Stimulated activated CD4-positive, alpha-beta T cell treated with anti-CD3 and anti-CD28 coated beads, Interleukin-15, amount 100 ng/mL, for 1 hour (primary cell): ENCODE measurements at places on chromosomes 16 and 17.

DNA sequence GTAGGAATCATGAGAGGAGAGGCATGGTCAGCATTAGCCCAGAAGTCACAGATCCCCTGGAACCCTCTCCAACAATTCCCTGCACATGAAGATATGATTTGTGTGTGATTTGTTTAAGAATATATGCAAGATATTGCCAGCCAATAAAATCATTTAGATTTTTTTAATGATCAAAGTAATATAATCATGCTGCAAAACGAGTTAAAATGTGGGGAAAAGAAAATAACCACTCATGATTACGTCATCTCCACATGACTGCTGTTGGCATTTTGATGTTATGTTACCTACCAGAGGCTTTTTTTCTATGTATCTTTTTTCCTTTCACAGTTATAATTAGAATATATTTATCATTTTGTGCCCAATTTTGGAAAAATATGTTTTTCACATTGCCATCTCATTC is 22.4 kb downstream of the SLC35G3 start:
- DNase-seq, result no peak

DNA sequence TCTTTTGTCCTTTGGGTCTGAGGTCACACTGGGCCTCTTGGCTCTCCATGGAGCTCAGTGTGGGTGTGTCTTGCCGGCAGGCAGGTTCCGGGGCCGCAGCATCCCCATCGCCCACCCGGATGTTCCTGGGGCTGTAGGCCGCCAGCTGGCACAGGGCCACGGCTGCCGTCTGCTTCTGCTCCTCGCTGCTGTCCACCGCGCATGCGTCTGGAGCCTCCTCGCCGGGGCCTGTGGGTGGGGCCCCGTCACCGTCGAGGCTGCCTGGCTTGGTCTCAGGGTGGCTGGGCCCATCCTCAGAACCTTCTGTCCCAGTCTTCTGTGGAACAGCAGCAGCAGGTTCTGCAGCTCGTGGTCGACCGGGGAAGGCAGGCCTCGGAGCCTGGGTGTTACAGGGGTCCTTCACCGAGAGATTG is 9.6 kb downstream of the ZNF750 start:
- DNase-seq, result no peak

GRCh38 chr17:47823519-47823918 is 1.9 kb upstream of the OSBPL7 start:
- no peak for DNase-seq

GRCh38 chr17:69588316-69588715 is 173.8 kb downstream of the MAP2K6 start:
- no peak for DNase-seq

- no peak for DNase-seq
Measured at GRCh38 chr16:68298907-68299561, 11.7 kb downstream of the SLC7A6OS start.

GRCh38 chr17:15469260-15469659 is 1.8 kb upstream of the CDRT4 start:
- DNase-seq, result no peak

DNA sequence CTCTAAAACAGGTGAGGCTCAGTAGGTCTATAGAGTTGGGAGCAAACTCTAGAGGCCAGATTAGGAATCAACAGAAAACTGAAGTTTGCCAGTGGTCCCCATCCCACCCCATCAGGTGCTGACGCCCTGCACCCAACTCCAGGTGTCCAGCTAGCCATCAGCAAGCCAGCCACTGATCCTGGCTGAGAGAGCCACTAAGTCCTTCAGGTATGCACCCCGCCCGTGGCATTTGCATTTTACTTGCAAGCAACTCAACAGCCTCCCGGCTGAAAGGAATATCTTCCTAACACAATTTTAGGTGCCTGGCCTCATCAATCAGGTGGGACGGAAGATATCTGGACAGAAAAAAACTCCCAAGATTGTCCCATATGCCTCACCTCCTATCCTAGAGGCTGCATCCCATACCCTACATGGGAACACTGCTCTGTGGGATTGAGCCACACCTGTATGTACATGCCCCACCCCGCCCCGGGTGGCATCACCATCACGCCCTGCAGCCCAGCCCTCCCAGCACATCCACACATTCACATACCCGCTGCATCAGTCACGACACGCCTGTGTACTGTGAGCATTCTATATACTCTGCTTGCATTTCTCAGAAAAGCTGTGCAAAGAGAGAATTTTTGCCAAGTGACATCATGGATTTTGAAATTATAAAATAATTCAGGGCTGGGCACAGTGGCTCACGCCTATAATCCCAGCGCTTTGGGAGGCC is 8.3 kb downstream of the OTOP3 start:
- DNase-seq, result no peak

DNA sequence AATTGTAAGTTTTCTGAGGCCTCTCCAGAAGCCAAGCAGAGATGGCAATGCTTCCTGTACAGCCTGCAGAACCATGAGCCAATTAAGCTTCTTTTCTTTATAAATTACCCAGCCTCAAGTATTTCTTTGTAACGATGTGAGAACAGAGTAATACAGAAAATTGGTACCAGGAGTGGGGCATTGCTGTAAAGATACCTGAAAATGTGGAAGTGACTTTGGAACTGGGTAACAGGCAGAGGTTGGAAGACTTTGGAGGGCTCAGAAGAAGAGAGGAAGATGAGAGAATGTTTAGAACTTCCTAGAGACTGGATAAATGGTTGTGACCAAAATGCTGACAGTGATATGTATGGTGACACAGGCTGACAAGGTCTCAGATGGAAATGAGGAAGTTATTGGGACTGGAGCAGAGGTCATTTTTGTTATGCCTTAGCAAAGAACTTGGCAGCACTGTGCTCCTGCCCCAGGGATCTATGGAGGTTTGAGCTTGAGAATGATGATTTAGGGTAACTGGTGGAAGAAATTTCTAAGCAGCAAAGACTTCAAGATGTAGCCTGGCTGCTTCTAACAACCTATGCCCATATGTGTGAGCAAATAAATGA is 23.1 kb downstream of the PRDM7 start:
- DNase-seq, result no peak

GRCh38 chr16:29254676-29255495 is 151.6 kb downstream of the NPIPB11 start:
- no peak for DNase-seq

DNA sequence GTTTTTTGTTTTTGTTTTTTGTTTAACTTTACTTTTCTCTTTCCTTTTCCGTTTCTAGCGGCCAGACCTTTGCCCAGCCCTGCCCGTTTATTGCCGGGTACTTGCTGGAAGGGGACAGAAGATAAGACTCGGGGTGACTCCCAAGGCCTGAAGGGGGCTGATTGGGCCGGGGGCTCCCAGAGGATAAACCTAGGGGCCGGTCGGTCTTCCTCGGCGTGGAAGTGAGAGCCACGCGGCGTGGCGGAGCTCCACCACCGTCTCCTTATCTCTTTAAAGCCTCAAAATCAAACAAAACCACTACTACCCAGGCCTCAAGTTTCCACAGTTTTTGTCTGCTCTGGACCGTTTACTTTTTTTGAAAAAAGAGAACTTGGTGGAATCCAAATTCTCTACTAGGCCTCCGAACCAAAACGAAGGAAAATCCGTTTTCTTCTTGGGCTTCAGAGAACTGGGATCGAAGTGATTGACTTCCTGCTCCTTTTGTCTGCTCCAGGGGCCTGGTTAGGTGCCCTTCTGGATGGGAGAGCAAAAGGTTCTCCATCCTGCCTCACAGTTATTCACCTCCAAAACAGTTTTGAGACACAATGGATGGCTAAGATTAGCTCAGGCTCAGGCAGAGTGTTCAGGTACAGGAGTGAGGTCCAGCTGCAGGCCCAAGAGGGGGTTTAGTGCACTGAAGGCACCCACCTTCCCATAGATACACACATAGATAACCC is 8.5 kb upstream of the HOXB9 start:
- DNase-seq, result no peak
